Neural progenitor cell (in vitro differentiated cells): ENCODE measurements at places on chromosomes 12 and 14.

GRCh38 chr14:22559041-22559440 lies 30.0 kb downstream of the DAD1 start:
- DNase-seq = no peak

DNA sequence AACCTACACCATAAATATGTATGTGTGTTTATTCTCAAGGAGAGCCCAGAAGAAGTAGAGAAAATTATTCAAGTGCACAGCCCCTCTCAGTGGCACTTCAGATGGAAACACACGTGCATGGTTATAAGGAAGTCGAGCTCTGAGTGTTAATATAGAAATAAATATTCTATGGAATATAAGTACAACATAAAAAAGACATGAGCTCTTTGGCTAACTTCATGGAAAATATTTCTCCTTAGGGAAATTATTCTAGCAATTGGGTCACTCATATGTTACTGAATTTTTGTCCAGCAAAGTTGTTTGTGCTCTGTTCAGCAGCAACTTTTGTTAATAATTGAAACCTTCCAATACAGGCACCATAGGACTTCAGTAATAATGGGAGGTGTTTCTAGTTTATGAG lies 939.0 kb downstream of the LRFN5 start:
- DNase-seq = no peak

DNA sequence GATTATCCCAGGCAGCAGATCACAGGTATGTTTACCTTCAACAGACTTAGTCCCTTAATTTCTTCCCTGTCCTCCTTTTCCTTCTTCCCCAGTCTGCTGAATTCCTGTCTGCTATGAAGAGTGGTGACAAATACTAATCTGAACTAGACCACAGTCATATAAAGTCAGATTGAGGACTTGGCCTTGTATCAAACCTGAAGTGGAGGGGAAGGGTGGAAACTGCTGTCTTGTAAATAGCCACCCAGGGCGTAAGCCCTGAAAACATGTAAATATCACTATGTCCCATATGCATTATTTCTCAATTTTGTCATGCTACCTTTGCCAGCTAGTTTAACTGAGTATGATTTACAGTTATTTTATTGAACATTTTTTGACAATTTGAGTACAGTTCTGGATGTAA lies 368.0 kb downstream of the CCDC91 start:
- no peak for DNase-seq

DNA sequence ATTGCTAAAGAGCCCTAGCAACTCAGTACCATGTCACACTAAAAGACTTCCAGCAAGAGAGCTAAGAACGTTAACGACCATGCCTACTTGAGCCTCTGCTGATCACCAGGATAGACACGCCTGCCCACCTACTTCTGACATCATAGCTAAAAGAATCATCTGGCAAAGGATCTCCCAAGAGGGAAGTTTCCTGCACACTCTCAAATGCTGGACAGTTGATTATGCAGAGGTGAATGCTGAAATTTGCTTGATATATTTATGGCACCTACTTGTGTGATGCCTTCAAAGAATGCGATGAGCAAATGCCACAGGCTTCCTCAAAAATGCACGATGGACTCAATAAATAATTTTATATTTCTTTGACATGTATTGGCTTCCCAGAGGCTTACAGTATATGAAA lies 113.6 kb downstream of the GALC start:
- DNase-seq = no peak

DNA sequence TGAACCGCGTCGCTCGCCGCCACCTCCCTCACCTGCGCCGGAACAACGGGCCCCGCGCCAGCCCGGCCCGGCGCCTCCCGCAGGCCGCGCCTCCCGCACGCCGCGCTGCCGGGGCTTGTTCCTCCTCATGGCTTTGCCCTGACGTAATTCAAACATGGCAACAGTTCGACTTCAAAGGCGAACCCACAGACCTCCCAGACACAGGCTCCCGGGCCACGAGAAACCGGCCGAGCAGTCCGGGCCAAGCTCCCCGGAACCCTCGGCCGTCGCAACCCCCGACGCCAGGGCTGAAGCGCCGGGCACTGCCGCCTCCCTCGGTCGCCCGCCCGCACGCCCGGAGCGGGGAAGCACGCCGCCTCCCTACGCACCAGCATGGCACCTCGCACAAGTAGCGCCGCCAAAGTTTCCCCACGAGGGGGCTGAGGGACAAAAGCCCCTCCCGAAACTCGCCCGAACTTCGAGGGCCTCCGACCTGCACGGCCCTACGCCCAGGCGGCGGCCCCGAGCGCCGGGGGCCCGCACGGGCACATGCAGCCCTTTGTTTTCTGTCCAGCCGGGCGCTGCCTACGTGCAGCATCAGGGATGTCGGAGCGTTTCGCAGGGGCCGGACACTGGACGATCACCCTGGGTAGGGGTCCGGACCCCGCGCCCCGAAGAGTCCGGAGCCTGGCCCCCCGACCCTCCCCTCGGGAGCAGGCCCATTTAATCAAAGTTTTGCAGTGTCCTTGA lies 1.7 kb downstream of the SINHCAF start:
- peak; percentile 77 for DNase-seq

DNA sequence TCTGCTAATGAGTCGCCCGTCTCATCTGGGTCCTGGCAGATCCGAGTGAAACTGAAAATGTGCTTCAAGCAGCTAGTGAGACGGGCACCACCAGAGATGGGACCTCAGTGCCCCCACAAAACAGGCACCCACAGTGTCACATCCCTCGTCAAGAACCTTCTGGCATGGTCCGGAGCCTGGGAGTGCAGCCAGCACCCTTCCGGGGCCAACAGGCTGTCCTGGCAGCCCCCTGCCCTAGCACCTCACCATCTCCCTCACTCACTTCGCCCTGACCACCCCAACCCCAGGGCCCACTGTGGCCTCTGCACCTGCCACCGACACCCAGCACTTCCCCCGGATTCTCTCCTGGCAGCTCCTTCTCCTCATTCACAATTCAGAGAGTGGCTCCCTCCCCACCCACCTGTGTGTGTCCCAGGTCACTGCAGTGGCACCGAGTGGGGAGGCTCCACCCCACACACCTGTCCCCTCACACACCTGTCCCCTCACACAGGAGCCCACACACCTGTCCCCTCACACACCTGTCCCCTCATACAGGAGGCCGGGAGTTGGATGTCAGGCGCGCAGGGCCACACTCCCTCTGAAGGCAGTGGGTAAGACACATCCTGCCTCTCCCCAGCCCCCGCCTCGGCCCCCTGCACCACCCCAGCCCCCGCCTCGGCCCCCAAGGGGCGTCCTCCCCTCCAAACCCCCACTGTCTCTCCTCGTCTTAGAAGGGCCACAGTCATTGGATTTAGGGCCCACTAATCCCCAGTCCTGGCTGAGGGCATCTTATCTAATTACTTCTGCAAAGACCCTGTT lies 7.9 kb downstream of the GALNT9 start:
- DNase-seq = no peak

DNA sequence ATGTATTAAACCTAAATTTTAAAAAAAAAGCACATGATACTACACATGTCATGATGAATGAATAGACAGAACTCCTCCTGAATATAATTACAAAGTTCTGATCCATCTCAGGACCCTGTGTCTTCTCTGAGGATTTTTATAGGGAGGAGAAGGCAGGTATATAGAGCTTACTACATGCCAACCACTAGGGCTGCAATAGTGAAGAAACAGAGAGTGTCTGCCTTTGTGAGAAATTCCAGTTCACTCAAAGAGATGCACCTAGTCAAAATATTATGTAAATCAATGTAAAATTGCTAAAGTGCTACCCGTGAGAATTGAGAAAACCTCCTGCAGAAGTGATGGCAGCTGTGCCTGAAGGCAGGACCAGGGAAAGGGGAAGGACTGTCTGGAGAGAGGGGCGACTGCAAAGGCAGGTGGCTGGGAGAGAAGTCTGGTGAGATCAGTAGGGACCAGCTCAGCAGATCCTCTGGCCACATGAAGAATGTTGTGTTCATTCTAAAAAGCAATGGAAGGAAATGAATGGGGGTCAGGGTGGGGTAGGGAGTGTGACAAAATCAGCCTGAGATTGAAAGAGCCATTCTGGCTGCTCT lies 15.1 kb downstream of the ABHD4 start:
- no peak for DNase-seq

- no peak for DNase-seq
These were observed 40.8 kb downstream of the SENP1 start for GRCh38 chr12:48065041-48065440.

GRCh38 chr12:49335118-49335954 lies 1.7 kb downstream of the C1QL4 start:
- DNase-seq = no peak

DNA sequence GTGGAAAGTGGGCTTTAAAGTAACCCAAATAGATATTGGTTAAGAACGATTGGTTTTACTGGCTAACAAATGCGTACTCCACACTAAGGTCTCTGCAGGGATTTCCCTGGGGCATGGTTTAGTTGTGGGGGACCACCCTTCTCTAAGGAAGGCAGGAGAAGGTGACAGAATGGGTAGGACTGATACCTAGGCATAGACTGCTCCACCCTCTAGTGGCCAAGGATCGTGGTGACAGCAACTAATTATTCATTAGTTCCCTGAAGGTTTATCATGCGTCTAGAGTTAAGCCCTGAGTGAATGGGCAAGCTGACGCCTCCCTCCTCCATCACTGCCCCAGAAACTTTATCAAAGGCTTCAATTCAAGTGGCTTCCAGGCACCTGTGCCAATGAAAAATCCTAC lies 9.1 kb downstream of the FAM181A start:
- peak; percentile 83 for DNase-seq

GRCh38 chr14:61260939-61261776 lies 20.0 kb downstream of the TMEM30B start:
- no peak for DNase-seq

DNA sequence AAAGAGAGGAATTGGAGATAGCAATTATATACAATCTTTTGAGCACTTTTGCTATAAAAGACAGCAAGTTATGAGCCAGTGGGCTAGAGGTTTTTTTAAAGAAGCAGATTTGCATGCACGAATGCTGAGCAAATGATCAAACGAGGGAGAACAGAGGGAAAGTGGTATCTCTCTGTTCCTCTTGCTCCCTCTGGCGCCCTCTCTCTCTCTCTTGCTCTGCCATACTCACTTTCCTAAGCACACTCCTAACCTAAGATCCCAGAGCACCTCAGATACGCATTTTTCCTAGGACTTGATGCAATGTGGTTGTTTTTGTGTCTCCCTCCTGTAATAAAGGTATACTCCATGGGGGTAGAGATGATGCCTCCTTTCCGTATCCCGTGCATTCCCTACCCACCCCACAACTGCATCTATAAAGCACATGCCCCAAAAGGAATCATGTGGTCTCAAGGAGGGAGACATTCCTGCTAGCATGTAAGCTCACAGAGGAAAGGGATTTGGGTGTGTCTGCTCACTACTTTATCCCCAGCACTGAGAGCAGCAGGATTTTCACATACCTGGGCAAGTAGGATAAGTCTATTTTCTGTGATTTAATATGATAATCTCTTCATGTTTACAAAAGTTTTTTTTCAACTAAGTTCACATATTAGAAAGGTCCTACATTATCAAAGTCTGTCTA lies 270.2 kb downstream of the SSPN start:
- peak; percentile 10 for DNase-seq

GRCh38 chr12:2637371-2637770 lies 157.4 kb upstream of the FKBP4 start:
- DNase-seq = no peak

GRCh38 chr12:75432924-75433323 lies 42.0 kb downstream of the GLIPR1L2 start:
- DNase-seq = no peak

GRCh38 chr14:88196116-88196890 lies 126.8 kb downstream of the KCNK10 start:
- no peak for DNase-seq

DNA sequence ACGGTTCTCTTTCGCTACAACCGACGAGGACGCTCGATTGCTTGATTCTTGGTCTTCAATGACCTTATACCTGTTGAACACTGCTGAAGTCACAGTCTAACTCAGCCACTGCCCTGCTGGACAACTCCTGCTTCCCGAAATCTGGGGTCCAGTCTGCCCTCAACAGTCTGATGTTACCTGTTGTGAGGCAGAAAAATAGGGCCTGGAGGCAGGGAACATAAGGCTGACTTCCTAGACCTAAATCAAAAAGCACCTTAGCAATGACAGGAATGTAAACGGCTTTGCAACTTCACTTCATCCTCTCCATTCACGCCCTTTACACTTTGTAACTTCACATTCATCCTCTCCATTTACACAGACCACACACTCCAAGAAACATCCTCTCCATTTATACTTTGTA lies 597 bp upstream of the GLTP start:
- peak; percentile 28 for DNase-seq

DNA sequence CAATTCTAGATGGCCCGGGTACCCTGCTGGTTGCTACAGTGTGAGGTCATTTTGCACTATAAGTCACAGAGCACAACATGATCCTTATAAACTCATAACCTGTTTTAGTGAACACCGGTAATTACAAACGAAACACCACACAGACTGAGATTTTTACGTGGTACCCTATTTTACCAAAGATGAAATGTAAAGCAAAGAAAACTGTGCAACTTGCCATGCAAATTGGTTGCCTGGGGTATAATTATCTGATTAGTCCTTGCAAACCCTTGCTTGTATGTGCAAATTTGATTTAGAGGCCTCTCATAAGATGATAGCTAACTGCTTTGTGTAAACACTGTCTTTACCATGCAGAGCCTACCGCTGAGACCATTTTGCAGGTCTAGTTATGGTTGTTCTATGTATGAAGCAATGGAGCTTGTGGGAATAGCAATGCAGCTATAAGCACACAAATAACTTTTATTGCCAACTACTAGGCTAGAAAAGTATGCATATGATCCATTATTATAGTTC lies 372.1 kb upstream of the FAR2 start:
- no peak for DNase-seq

DNA sequence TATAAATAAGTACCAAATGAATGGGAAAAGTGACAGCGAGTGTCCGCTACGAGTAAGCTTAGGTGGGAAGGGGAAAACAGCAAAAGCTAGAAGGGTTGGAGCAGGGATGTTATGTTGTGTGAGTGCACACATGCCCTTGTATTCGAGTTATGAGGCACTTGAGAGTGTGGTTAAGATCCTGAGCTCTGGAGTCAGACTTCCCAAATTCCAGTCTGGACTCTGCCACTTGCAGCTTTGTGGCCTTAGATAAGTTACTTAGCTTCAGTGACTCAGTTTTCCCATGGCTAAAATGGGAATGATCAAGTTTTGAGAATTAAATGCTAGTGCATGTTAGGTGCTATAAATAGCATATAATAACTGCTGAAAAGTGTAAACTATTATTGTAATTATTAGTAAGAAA lies 44.9 kb downstream of the KTN1 start:
- DNase-seq = no peak

DNA sequence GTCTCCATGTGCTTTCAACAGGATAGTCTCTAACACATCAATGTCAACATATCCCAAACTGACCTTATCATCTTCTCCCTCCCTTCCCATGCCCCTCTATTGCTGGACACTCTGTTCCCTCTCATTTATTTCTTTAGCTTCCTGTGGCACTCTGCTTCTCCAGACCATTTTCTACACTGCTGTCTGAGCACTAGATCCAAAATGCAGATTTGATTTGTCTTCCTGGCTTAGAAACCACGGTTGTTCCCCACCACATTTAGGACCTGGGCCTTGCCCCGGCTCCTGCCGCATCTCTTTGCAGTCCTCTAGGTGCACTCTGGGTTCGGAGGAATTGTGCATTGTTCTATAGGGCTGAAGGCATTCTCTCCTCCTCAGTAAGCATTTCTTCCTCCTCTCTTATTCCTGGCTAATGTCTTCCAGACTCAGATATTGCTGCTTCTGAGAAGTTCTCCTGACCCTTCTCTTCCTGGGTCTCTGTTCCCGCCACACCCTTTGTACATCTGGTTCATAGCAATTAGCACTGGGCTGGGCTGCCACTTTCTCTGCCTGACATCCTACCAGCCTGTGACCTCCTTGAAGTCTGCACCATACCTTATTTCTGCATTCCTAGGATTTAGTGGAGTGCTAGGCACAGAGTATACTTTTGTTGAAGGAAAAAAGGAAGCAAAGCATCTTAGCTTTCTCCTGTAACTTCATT lies 13.9 kb downstream of the ARG2 start:
- no peak for DNase-seq
